GM23338 (cell line): ENCODE measurements at places on chromosomes 6 and 20.

- DNase-seq = no peak
Observed at GRCh38 chr6:20349225-20349624, 52.5 kb upstream of the E2F3 start.

DNA sequence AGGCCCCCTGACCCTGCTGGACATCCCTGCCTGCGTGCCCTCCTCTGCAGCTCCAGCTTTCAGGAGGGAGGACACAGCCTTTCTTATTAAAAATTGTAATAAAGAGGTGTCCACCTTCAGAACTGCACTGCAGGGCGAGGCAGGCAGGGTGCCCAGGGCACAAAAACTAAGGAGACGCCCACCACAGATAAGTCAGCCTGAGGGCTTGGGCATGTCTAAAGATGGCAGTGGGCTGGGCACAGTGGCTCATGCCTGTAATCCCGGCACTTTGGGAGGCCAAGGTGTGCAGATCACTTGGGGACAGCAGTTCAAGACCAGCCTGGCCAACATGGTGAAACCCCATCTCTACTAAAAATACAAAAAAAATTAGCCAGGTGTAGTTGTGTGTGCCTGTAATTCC lies 7.0 kb upstream of the C20orf144 start:
- no peak for DNase-seq

GRCh38 chr6:157046776-157047175 lies 269.6 kb downstream of the ARID1B start:
- DNase-seq = no peak

- no peak for DNase-seq
Observed at GRCh38 chr6:148800536-148800935, 53.7 kb downstream of the UST start.

DNA sequence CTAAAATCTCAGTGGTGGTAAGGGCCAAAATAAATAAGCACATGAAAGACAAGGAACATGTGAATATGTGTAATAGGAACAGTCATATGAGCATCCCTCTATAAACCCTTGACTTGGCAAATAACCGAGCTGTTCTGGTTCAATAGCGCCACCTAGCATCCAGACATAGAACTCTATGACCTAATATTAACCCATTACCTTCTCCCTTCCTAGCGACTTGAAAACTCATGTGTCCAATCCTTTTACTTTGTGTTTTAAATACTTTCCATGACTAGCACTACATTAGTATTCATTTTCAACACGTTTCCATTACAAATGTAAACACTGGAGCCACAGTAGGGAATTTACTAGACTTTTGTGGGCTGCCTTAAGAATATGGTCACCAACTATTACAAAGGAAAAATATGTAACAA lies 279.7 kb downstream of the UST start:
- peak; percentile 89 for DNase-seq
